Stimulated activated CD4-positive, alpha-beta T cell treated with anti-CD3 and anti-CD28 coated beads, TNF-alpha, amount 100 ng/mL, for 48 hours (primary cell): ENCODE measurements at places on chromosomes 2 and 18.

GRCh38 chr2:175251425-175252041, 70.0 kb upstream of the ATP5MC3 start:
- DNase-seq = no peak

- DNase-seq = no peak
These were observed 321.0 kb upstream of the HS6ST1 start for GRCh38 chr2:128639693-128640092.

- DNase-seq = no peak
These were observed 244.0 kb upstream of the HS6ST1 start for GRCh38 chr2:128562471-128563347.

- no peak for DNase-seq
These were observed 254.6 kb downstream of the CDH20 start for GRCh38 chr18:61587865-61588264.

- DNase-seq = no peak
These were observed 112.3 kb downstream of the BCL2 start for GRCh38 chr18:63207143-63207790.

GRCh38 chr2:71933467-71934319, 214.0 kb downstream of the CYP26B1 start:
- no peak for DNase-seq

GRCh38 chr2:176395273-176395854, 126.1 kb downstream of the MTX2 start:
- no peak for DNase-seq

DNA sequence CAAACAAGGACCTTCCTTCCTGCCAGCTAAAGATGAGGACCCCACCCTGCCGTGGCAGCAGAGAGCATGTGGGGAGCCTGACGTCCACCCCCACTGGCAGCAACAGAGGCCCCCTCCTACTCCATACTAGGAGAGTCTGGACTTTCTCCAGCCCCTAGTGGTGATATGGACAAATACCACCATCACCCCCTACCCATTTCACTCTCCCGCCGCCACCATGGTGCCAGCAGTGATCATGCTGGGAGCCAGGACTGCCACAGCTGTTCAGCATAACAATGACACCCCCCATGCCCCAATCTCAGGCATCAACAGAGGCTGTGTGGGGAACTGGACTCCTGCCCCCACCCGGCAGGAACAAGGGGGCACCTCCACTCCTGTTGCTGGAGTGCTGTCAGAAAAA, 42.7 kb upstream of the ATP9B start:
- DNase-seq = no peak

GRCh38 chr2:30677861-30678385, 129.3 kb downstream of the CAPN13 start:
- DNase-seq = no peak

DNA sequence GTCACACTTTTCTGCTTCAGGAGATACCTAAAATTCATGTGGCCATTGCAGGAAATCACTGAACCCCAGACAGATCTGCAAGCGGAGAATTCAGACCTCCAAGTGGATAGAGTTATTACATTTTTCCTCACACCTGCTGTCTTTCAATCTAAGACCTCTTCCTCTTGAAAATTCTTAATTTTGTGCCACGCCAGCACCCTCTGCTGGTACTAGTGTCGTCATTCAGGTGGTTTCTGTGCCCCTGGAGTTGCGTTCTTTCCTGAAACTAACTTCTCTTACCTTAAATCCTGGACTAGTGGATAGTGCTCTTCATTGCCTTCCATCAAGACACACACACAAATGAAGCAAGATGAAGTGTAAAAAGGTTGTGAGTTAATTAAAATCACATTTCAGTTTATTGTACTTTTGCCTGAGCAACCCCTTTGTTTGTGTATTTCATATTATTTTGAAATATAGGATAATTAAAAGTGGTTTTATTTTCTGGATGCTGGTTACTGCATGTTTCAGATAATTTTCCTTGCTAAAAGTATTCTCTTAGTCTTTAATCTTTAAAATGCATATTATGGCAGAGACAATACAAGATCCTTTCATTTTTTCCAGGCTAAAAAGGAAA, 1.6 kb upstream of the DNER start:
- no peak for DNase-seq

DNA sequence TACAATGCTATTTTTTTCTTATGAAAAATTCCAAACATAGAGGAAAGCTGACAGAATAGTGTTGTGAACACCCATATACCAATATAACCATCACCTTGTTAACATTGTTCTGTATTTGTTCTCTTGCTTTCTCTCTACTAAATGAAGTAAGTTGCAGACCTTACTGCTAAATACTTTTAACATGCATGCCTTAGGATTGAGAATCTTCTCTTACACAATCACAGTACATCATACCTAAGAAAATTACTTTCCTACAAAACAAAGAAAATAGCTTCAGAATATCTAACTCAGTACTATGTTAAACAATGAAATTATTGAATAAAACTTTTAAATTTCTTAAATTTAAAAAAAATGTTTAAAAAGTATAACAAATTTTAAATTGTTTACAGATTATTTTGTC, 136.5 kb downstream of the UBR3 start:
- no peak for DNase-seq

- DNase-seq = no peak
These were observed 32.7 kb downstream of the SFT2D3 start for GRCh38 chr2:127733816-127734537.

GRCh38 chr2:37896319-37896718, 28.8 kb upstream of the RMDN2 start:
- DNase-seq = no peak

- DNase-seq = no peak
These were observed 109.8 kb downstream of the AOX1 start for GRCh38 chr2:200695601-200696000.

- DNase-seq = no peak
These were observed 54.6 kb downstream of the IL1R2 start for GRCh38 chr2:102046135-102046986.

DNA sequence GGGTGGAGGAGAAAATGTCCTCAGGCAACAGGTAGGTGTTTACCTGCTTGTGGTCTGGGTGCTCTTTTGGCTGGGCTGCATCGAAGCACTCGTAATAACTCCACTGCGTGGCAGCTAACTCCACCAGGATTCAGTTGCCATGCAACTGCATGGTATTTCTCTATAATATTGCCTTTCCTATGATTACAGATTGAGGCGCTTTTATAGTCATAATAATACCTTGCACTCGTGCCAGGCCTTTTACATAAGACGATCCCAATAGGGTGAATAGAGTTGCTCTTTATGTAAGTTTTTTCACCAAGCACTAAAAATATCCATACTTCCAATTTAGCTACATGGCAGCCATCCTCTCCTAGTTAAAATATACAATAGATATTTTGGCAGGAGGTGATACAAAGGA, 19.7 kb upstream of the NYAP2 start:
- DNase-seq = no peak

- no peak for DNase-seq
These were observed 284.8 kb downstream of the MREG start for GRCh38 chr2:215728504-215729065.

DNA sequence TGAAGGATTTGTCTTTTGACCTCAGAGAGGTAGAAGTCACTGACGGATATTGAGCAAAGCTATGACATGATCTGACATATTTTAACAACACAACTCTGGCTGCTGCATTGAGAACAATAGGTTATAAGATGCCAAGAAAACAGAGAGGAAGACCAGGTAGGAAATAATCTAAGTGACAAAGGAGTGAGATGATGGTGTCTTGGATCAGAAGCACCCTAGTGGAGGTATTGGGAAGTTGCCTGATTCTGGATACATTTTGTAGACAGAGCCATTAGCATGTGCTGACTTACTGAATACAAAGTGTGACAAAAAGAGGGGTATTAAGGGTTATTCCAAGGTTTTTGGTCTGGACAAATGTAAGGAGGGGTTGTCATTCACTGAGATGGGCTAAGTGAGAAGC, 1438.1 kb downstream of the DPP10 start:
- no peak for DNase-seq

- no peak for DNase-seq
These were observed 56.7 kb downstream of the SDC1 start for GRCh38 chr2:20168048-20168726.

DNA sequence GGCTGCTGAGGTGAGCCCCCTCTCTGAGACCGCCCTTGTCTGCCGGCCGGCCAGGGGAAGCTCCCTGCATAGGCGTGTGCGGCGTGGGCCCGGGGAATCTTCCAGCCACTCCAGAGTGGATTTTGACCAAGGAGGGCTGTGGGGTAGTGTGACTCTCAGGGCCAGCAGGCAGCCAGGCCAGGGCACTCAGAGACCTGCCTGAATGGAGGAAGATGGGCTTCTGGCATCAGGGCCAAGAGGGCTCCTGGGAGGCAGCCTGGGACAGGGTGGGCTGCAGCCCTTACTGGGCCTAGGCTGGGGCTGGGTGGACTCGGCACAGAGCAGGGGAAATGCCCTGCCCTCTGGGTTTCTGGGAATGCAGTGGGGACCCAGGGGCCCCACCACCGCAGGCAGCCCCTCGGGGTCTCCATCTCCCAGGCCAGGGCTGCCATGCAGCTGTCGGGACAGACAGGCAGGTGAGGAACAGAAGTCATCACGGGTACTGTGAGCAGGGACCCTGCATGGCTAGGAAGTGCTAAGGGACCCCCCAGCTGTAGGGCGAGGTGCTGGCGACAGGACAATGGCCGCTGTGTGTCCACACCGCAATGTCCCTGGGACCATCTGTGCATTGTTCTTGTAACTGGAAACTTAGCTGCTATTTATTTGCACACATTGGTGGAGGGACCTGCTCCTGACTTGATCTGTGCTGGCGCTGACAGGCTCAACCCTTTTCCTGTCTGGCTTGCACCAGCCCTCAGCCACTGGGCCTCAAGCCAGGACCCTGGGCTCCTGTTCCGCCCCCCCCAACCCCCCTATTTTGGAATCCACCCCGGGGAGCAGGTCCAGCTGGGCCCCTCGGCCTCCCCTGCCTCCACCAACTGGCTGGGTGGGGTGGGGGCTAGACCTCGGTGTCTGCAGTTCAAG, 4.1 kb downstream of the PDCD1 start:
- no peak for DNase-seq

GRCh38 chr2:237072067-237072931, 13.4 kb upstream of the COPS8 start:
- peak; percentile 60 for DNase-seq

GRCh38 chr2:64679673-64680425, 26.1 kb upstream of the SERTAD2 start:
- no peak for DNase-seq

- no peak for DNase-seq
These were observed 1.6 kb downstream of the CDH2 start for GRCh38 chr18:28175150-28175929.

DNA sequence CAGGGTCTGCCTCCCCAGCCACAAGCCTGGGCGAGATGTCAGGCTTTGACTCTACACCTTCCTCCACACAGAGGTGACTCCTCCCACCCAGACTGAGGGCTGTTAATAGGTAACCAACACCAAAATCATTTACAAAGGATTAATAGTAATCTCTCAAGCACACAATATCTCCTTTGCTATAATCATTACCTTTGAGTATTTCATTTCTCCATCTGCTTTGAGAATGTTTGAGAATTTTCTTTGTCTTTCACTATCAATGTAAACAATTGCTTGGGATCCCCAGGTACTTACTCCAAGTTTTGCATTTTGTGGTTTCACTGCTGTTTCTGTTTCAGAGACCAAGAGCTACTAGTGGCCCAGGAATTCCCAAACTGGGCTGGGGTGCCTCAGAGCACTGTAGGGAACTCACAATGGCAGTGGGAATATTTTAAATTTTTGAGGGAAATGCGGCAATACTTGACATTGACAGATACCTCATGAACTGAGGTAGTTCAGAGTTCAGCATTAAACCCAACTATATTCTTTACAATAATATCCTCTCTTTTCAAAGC, 166.4 kb upstream of the MGAT5 start:
- DNase-seq = no peak

GRCh38 chr2:28310107-28310506, 82.6 kb upstream of the FOSL2 start:
- no peak for DNase-seq

DNA sequence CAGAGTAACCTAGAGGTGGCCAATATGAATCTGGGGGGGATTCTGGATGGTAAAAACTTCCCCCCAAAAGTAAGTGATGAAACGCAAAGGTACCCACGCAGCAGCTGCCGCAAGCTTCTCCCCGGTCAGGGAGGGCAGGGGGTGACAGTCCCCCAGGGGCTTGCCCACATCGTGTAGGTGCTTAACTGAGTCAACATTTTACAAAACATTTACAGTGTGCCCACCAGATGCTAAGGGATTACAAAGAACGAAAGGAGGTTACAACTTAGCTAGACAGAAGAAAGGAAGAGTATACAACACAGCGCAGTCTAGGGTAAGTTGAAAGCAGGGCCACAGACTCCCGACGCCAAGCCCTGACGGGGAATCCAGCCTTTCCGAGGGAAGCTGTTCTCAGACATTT, 45.6 kb downstream of the LPIN2 start:
- DNase-seq = no peak

DNA sequence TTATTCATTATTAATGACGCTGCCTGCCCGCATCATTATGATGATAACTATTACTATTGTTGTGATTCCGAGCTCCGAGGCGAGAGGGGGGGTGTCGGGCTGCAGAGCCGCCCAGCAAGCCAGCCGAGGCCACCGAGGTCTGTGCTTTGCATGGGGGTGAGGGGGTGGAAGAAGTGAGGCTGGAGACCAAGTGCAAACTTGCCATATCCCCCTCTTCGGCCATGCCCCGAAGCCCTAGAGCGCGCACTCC, 3.6 kb downstream of the BCL11A start:
- no peak for DNase-seq

DNA sequence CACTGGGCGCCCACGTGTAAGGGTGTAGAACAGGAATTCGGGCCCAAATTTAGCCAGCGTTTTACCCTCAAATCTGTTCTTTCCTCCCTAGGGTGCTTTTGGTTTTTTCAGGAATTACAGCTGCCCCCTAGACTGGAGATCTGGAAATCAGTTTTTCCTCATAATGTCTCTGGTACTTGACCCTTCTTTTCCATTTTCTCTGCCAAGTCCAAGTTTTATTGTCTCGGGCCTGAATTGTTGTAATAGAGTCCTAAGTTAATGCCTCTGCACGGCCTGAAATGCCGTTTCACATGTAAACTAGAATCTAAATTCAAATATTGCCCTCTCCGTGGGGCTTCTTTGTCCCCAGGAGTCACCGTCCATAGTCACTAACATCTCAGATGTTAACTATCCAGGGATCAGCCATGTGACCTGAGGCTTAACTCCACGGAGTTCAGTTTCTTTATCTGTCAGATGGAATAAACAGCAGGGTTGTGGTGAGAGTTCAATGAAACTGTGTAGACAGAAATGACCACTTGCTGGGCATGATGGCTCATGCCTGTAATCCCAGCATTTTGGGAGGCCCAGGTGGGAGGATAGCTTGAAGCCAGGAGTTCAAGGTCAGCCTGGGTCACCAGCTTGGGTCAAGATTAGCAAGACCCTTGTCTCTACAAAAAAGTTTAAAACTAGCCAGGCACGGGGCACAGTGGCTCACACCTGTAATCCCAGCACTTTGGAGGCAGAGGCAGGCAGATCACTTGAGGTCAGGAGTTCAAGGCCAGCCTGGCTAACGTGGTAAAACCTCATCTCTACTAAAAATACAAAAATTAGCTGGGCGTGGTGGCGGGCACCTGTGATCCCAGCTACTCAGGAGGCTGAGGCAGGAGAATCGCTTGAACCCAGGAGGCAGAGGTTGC, 12.7 kb upstream of the CABLES1 start:
- DNase-seq = no peak
